ENCODE measurements at places on chromosomes 2 and 18. TPM values are rescaled to one million over a fixed set of nuclear protein-coding genes. Genes with fewer than 3 reads are reported as not detected.

GRCh38 chr18:33375829-33376228 lies 64.7 kb downstream of the CCDC178 start:
- DNase-seq = no peak

DNA sequence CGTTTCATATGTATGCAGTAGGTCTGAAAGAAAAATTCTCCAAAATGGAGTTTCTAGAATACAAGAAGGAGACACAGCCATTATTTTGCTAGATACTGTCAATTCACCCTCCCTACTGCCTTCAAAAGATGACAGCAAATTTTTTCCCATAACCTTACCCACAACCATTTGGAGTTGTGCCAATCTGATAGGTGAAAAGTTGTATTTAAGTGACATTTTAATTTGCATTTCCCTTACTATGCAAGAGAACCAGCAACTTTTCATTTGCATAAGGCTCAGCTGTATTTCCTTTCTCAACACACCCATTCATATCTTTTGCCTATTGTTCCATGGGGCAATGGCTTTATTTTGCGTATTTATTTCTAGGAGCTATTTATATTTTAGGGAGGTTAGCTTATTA lies 31.4 kb upstream of the IL18RAP start:
- DNase-seq = no peak

DNA sequence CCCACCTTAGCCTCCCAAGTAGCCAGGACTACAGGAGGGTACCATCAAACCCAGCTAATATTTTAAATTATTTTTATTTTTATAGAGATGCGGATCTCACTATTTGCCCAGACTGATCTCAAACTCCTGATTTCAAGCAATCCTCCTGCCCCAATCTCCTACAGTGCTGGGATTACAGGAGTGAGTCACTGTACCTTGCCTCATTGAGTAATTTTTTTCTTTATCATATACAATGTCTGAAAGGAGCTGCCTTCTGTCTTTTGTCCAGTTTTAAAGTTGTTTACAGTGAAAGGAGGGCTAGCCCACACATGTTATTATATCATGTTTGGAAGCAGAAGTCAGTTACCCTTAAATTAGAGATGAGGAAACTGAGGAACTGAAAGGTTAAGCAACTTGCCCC lies 32.5 kb downstream of the PRKRA start:
- no peak for DNase-seq

- no peak for DNase-seq
Observed at GRCh38 chr2:121608967-121609366, 40.3 kb downstream of the CLASP1 start.

- DNase-seq = no peak
Observed at GRCh38 chr2:23390152-23390551, 5.2 kb downstream of the KLHL29 start.

GRCh38 chr18:13616041-13616440 lies 110.3 kb downstream of the FAM210A start:
- no peak for DNase-seq

RAX gene
- total RNA-seq = not detected

- no peak for DNase-seq
Observed at GRCh38 chr2:10446631-10447030, 1.5 kb downstream of the ODC1 start.

DNA sequence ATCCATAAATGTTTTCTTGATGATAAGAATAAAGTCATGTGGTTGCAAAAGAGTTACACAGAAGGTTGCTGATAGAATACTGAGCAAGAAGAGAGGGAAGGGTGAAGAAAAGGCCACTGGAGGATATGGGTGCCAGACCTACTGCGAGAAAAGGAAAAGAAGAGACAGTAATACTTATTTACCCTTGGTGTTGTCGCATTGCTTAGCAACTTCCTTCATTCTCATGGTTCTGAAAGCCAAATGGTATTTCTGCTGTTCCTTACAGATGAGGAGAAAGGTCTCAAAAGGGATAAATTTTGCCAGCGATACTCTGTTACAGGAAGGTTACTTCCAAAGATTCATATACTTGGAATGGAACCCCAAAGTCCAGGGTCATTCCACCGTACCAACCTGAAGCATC lies 62.5 kb downstream of the LHCGR start:
- DNase-seq = no peak

FSHR gene
- not detected for total RNA-seq

DNA sequence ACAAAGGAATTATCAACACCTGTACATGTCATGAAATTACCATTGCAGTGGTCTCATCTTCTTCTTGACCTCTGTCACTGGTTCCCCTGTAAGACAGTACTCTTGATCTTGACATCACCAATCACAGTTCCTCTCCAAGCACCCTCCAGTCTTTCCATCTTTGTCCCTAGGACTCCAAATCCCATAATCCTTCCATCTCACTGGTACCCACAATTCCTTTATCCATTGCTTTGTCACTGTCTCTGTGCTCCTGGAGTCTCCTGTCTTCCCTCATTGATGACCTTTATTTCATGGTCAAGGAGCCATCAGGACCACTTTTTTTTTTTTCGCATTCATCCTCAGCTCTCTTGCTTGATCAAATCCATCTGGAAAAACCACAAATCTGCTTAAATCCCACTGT lies 56.7 kb downstream of the COL4A3 start:
- DNase-seq = no peak
